ENCODE measurements at places on chromosomes 7 and 10.

DNA sequence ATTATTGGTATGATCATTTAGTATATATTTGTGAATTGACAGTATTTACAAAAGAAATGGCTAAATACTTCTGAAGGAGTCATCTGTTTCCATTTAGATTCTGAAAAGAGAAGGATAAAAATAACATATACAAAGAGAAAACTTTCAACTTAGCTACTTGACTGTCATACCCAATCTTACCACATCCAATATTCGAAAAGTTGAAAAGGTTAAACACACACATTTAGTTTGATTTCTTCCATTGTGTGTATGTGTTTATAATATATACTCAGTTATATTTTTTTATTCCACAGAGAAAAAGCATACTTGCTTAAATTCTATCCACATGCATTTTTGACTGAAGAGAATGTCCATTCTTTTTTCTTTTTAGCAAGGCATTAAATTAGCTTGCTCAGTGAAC is 470.7 kb downstream of the TFEC start:
- no peak for DNase-seq

- DNase-seq = no peak
These were observed 91.2 kb downstream of the TNS3 start for GRCh38 chr7:47490501-47491265.

DNA sequence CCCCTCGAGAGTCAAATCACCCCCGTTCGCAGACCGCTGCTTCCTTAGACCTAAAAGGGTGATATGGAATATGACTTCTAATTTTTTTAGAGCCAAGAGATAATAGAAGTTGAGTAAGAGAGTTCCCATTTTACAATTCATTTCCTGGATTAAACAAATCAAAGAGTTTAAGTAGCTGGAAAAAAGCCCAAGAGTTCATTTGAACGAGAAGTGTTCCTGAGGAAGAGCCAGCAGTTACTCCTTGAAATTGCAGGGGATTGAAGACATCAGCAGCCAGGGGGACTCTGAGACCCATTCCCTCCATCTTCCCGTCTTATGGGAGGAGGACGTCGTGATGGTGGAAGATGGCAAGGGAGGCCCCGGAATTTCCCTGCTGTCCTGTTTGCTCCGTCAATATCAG is 277.0 kb downstream of the WDR11 start:
- DNase-seq = no peak

- DNase-seq = no peak
These were observed 35.3 kb upstream of the PCBD1 start for GRCh38 chr10:70923696-70924095.

- DNase-seq = no peak
These were observed 10.1 kb downstream of the PFKFB3 start for GRCh38 chr10:6212806-6213205.

All from GM13976 (cell line).